CD4-positive, alpha-beta T cell treated with Interleukin-12 subunit alpha and Interleukin-12 subunit beta, for 1 hour (primary cell): ENCODE measurements at places on chromosomes 6 and 20.

DNA sequence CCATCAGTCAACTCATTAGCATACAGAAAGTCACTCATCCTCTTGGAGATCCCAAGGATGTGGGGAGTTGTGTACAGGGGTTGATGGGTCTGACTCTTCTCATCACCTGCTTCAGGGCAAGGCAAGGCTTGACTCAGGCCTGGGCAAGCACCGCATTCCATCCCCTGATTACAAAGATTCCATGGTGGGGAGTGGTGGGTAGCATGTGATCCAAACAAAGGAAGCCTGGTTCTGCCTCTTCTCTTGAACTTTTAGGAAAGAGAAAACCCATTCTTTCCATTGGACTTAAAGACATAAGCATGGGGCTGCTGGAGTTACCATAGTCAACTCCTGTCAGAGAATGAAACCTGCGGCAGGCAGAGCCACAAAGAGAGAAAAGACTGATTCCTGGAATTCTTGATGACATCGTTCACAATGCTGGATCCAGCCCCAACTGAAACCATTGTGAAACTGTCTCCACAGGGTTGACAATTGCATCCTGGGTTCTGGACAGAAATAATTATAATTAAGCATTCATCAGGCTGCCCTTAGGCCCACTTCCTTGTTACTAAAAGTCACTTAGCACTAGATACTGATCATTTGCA lies 235.8 kb upstream of the KCNG1 start:
- DNase-seq, result no peak

DNA sequence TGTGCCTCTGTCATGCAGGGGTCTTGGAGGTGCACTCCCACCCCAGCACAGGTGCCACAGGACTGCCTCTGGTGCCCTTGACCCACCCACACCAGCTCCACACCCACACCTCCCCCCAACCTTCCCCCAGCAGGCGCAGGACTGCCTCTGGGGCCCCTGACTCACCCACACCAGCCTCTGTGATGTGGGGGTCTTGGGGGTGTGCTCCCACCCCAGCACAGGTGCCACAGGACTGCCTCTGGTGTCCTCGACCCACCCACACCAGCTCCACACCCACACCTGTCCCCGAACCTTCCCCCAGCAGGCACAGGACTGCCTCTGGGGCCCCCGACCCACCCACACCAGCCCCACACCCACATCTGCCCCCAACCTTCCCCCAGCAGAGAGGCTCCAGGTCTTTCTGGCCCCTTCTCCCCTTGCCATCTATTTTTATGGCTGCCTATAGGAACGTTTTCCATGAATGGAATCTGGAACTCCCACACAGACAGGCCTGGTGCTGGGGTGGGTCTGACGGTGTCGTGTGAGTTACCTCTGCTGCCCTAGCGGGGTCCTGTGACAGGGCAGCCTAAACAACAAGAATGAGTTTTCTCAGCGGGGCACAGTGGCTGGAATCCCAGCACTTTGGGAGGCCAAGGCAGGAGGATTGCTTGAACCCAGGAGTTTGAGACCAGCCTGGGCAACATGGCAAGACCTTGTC lies 23.5 kb downstream of the SLC17A9 start:
- DNase-seq, result no peak

DNA sequence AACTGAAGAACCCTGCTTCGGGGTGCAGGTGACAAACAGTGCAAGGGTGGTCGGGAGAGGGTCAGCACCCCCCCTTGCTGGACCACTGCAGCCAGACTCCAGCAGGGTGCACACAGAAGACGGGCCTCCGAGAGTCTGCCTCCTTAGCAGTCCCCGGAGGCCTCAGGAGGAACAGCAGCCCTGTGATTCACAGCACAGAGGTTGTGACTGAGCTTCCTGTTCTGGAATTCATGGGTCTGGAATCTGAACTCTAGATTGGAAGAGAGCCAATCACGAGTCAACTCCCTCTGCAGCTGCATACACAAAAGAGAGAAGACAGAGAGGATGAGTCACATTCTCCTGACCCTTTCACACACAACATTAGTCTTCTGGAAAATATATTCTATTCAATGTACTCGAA lies 249.0 kb upstream of the OPRM1 start:
- no peak for DNase-seq

GRCh38 chr6:34600796-34601195 lies 44.7 kb upstream of the SPDEF start:
- no peak for DNase-seq

GRCh38 chr6:11140056-11140455 lies 28.5 kb upstream of the ERVFRD-1 start:
- no peak for DNase-seq

DNA sequence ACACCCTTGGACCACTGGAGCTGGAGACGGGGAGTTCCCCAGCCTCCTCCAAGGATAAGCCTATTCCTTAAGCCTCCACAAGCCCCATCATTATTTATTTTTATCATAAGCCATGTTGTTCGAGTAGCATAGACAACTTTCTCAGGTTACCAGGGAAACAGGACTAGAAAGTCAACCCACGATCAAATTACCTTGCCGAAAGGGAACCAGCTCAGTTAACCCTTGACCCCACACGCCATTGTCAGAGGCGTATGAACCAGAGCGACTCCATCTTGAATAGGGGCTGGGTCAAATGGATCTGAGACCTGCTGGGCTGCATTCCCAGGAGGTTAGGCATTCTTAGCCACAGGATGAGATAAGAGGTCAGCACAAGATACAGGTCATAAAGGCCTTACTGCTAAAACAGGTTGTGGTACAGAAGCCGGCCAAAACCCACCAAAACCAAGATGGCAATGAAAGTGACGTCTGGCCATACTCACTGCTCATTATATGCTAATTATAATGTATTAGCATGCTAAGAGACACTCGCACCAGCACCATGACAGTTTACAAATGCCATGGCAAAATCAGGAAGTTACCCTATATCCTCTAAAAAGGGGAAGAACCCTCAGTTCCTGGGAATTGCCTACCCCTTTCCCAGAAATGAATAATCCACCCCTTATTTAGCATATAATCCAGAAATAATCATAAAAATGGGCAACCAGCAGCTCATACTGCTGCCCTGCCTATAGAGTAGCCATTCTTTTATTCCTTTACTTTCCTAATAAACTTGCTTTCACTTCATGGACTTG lies 22.4 kb downstream of the SYNJ2 start:
- no peak for DNase-seq

GRCh38 chr6:43746071-43746470 lies 23.9 kb upstream of the VEGFA start:
- DNase-seq, result no peak

DNA sequence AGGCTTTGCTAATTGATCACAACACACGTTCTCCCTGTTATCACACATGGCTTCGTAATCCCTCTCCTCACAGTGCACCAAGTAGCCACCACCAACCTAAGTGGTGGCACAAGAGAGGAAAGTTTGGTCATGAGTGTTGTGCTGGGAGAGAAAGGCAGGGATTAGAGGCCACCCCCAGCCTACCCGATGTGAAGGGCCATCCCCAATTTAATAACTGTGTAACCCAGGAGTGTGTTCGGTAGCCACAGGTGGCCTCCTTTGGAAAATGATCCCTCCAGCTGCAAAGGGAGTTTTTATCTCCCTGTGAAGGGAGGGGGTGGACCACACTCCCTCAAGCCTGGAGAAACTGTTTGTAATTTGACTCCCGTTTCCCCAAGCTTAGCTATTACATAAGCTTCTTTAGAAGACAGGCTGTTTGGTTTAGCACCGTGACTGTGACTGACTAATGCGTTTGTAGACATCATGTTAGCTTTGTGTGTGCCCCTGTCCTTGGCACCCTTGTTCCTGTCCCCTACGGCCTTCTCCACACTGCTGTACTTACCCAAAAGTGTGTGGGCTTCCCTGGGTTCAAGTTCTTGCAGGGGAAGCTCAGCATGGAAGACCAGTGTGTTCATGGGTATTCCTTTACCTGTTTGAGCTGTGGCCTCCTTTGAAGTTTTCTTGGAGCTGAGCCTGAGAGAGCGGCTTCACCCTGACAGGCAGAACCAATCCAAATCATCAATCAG lies 20.6 kb downstream of the PPP1R16B start:
- DNase-seq, result no peak

GRCh38 chr6:154928325-154928922 lies 66.7 kb upstream of the TIAM2 start:
- peak; percentile 69 for DNase-seq

DNA sequence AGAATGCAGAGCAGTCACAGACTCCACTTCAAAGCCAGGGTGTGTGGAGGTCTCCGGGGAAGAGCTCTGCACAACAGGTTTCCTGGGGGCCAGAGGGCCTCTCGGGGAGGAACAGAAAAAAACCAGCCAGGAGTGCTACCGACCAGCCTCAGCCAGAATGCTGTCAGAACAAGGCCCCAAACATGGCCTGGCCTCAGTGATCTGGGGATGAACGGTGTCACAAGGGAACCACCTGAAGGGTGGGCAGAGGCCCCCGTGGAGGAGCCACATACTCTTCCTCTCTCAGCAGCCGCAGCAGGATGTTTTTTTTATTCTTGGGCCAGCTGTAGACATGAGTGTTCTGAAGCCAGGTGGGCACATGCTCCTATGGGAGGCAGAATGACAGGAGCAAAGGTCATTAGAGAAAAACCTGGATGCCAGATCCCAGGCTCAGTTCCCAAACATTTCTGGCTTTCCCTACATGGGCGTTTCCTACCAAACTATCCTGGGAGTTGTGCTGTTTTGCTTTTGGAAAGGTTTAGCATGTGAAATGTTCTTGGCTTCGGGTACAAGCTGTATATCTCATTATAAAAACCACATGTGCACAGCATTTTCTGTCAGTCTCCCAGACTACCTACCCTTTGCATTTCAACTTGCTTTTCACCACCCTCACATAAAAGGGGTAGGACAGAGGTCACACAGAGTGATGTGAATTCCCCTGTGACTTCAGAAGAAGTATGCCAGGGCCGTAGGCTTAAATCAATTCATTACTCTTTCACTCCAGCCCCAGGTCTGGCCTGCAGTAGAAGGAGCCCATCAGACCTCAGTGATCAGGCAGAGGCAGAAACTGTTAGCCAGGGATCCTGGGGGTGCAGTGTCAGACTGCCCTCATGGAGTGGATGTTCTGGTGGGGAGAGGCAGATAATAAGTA lies 46.2 kb downstream of the TRAF3IP2 start:
- no peak for DNase-seq
